NCI-H187 (cell line): ENCODE measurements at places on chromosomes 4 and X.
A peak's percentile ranks its signal among the peaks of the same experiment; 100 is the strongest.

DNA sequence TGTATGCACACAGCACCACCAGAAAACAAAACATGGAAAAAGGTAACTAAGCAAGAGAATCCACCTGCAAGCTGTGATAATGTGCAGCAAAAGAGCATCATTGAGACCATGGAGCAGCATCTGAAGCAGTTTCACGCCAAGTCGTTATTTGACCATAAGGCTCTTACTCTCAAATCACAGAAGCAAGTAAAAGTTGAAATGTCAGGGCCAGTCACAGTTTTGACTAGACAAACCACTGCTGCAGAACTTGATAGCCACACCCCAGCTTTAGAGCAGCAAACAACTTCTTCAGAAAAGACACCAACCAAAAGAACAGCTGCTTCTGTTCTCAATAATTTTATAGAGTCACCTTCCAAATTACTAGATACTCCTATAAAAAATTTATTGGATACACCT lies 90.2 kb downstream of the TET2 start:
- no peak for DNase-seq

- no peak for DNase-seq
These were observed 29.2 kb downstream of the HTT-AS start for GRCh38 chr4:3044870-3045819.

GRCh38 chr4:76199664-76200211 lies 13.9 kb downstream of the SCARB2 start:
- DNase-seq = no peak

GRCh38 chr4:145511913-145512522 lies 30.4 kb downstream of the SMAD1 start:
- DNase-seq = no peak

- peak; percentile 71 for DNase-seq
These were observed at the start of gene ARMCX5 for GRCh38 chrX:102599084-102599950. Gene ARMCX5, plus strand, starts transcription at chrX:102599515. Its CDS starts 2,627 bp downstream, at chrX:102602142.

GRCh38 chr4:161061046-161061445 lies 1102.8 kb downstream of the FSTL5 start:
- no peak for DNase-seq

DNA sequence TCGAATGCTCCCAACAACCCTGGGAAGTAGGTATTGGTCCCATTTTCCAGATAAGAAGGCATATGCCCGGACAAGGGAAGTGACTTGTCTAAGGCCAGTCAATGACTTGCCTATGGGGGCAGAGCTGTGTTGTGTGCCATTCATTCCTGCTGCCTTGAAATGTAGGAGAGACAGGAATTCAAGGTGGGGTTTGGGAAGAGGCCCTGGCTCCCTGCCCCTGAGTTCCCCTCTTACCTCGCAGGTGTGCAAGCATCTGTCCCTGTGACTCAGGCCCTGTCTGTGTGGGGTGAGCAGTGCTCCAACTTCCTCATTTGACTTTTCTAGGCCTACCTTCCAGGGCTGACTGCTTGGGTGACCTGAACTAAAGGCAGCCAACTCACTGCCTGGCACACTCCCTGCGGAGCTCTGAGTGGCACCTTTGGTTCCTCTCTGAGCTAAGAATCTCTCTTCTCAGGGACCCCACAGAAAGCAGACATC lies 5.1 kb downstream of the EFNB1 start:
- no peak for DNase-seq

GRCh38 chr4:109276482-109277095 lies 25.9 kb downstream of the COL25A1 start:
- no peak for DNase-seq

DNA sequence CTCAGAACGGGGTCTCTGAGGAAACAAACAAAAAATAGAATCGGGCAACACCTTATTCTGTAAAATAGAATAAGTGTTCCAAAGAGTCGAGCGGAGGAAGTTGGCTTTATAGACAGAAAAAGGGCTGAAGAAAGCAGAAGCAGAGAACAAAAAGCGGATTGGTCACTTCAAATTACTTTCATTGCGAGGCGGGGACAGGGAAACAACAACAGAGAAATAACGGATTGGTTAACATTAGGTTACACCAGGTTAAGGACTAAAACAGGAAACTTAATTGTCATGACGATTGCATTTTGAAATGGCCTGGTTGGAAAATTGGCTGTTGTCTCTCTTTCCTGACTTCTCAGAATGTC lies 433 bp upstream of the COQ2 start:
- no peak for DNase-seq

- no peak for DNase-seq
These were observed 92.6 kb upstream of the TLR2 start for GRCh38 chr4:153591441-153591840.

DNA sequence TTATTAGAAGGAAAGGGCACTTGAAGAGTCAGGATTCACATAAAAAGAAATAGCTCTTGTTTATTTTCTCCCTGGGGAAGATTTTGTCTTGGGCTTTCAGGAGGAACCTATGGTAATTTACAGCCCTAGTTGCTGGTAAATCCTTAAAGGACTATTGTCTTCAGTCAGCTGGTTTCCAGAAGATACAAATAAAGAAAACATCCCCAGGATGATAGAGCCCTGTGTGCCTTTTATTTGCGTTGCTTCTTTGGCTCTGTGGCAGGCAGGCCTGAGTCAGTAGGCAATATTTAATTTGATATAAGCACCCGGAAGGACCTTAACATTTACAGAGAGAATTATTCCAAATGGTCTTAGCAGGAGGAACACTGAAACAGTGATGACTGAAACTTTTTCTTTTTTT lies 131.0 kb upstream of the SLC34A2 start:
- DNase-seq = no peak

DNA sequence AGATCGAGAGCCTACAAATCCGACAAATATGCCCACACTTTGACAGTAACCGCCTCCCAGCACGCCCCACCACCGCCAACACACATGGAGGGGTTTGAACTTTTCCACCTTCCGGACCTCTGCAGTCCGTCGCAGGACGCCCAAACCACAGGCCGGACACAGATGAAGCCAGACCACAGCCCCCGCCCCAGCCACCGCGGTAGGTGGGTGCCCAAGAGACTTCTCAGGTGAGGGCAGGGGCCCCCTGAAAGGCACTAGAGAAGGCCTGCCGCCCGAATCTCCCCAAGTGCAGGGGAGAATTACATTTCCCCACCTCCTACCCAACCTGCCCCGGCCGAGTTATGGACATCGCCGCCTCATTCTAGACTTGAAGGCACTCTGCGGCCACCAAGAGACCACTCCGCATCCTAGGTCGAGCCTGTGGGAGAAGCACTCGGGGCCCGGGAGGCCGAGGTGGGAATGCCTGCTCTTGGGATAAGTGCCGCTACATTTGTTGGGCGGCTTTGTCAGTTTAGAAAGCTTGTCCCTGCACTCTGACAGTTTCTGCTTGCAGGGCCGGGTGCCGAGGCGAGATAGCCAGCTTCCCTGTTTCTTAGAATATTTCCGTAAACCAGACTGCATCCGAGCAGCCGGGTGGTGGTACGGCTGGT lies 21.5 kb downstream of the HAND2 start:
- DNase-seq = no peak

GRCh38 chr4:2419814-2420213 lies 1.1 kb downstream of the CFAP99 start:
- no peak for DNase-seq

DNA sequence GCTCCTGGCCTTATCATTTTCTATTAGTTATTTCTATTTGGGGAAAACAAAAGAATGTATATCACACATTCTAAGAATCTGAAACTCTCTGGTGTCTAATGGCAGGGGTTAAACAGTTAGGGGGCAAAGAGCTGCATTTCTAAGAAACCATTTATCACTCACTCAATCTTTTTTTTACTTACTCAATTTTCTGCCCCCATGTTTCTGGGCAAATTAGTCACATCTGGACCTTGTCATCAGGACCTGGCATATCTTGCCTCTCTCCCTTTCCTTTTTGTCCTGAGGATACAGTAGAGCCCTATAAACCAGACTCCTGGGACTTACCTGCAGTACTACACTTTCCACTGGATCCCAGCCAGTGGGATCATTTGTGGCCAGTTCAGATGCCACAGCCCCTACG lies 89.1 kb downstream of the ANXA3 start:
- no peak for DNase-seq

DNA sequence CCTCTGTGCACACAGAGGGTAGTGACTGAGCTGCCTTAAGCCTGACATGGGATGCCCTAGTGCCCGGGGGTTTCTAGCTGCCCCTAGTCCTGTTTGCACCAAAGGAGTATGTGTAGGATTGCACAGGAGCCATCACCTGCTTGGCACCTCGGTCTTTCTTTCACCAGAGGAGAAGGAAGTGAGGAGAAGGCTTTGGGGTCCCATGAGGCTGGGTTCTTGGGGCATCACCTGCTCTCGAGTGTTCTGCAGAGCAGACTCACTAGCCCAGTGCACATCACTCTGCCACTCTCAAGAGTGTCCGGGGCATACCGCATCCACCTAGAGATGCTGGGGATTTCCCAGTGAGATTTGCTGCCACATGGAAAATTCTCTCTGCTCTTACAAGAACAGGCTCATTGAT lies 40.5 kb upstream of the GPR78 start:
- no peak for DNase-seq

DNA sequence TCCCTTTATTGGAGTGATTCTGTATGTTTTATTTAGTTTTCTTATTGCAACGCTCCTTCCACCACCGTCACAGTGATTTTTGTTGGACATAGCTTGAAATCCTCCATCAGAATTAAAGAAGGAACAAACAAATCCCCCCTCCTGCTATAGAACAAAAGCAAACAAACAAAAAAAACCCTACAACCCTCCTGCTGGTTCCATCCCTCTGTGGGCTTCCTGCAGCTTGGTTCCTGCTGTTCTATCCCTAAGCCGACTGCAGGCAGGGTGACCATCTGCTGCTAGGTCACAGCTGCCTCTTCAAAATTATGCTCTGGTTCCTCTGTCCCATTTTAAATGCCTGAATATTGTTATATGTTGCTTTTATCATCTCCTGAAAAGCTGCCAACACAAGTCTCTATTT lies 116.8 kb upstream of the AGA start:
- DNase-seq = no peak

DNA sequence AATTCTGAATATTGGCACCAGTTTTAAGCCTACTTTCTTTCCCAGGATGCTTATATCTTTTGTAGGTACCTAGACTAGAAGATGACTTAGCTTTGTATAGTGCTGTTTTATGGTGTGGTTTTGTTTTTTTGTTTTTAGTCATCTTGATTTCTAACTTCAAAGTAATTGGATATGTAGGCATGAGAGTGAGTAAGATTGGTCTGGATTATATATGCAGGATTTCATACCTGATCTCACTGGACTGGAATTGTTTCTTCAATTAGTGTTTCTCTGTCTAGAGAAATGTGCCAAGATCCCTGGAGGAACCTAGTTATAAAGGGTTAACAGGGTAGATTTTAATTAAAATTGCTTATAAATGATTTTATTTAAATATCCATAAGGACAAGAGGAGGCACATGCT lies 23.1 kb downstream of the NAP1L5 start:
- no peak for DNase-seq

DNA sequence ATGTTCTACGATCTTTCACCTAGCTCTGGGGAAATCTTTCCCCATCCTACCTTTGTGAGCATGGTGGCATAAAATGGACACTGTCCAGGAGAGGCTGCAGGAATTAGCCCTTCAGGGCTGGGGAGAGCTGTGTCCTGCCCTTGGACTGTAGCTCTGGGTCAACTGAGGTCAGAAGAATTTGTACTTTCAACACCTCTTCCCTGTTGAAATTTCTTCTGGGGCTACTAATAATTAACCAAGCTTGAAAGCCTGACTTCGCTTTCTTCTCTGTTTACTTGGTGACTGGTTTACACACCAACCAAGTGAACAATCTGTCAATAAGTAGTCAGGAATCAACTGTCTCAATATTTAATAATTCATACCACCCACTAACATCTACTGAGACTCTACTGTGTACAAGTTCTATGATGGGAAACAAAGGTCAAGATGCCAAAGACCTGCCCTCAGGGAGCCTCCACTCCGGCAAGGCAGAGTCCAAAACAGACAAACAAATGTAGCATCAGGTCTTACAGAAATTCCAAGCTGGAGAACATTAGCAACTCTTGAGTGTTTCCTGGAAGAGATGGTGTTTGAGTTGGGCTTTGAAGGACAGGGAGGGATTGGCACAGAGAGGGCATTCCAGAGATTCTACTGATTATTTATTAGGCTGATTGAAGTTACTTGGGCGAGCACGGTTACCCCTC lies 113.1 kb downstream of the ENPP6 start:
- DNase-seq = no peak

GRCh38 chr4:87530868-87531267 lies 1.7 kb upstream of the SPARCL1 start:
- DNase-seq = no peak

DNA sequence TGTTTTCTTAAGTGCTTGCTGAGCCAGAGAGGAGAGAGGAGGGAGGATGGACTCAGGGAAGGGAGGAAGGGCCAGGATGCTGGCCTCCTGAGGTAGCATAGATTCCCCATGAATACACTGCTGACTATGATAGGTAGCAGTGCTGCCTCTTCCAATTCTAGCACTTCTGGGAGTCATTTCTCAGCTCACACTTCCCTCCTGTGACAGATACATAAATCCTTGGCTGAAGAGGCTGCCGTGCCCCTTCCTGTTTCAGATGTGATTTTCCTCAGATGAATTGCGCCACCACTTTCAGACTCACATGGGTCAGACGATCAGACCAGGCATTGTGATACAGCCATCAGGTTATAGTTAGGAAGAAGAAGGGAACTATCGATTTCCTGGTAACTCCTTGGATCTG lies 22.4 kb downstream of the TSC22D3 start:
- no peak for DNase-seq

- no peak for DNase-seq
These were observed 142.1 kb upstream of the FTHL17 start for GRCh38 chrX:31213941-31214340.

DNA sequence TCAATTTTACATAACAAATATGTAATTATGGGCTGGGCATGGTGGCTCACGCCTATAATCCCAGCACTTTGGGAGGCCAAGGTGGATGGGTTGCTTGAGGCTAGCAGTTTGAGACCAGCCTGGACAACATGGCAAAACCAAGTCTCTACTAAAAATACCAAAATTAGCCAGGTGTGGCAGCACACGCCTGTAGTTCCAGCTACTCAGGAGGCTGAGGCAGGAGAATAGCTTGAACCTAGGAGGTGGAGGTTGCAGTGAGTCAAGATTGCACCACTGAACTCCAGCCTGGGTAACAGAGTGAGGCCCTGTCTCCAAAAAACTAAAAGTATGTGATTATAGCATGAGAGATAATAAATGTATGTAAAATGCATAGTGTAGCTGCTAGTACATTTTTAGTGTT lies 229.0 kb downstream of the PPARGC1A start:
- DNase-seq = no peak

DNA sequence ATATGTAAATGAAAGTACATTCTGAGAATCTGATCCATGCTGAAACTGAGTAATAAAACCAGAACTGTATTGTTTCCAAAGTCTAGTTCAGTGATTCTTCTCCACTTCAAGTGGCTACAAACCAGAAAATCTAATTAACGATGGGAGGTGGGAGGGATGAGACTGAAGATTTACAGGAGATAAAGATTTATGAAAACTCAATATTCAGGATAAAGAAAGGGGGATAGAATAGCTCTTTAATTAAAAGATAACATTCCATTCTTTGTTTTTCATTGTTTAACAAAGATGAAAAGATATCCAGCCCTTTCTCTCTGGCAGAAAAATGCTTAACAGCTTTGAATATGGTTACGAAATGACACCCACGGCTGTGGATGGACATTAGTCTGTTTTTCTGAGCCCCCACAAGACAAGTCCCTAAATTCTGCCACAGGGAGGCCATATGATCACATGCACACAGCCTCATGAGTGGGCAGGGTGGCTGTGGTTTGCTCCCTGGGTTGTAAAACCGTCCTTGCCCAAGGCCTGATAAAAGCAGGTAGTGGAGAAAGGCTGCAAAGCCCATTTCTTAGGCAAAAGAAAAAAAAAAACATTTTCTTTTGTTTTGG lies 36.4 kb downstream of the TMEM150C start:
- DNase-seq = no peak
